Left ventricle myocardium superior (tissue), 1 donor: ENCODE measurements at places on chromosomes 4 and X. TPM values are rescaled to one million over a fixed set of nuclear protein-coding genes. Genes with fewer than 3 reads are reported as not detected.

Gene ABCD1
- 16.5 TPM for total RNA-seq

GRCh38 chrX:44585866-44586265, 43.2 kb upstream of the FUNDC1 start:
- no peak for DNase-seq

DNA sequence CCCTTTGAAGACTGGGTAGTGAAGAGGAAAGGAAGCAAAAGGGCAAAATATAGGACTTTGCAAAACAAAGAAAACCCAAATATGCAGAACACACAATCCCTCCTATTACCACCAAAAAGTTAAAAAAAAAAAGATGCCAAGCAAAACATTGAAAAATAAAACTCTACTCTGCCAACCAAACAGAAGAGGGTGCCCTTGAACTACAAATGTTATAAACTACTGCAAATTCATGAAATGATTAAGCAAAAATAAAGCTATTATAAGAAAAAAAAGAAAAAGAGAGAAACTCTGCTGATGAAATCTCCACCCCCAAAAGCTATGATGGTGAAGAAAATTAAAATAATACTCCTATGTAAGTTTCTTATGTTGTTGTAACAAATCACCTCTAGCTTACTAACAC, 168.5 kb upstream of the STK26 start:
- DNase-seq, result no peak

Gene MAGEA2
- not detected for total RNA-seq

Gene NBDY
- 22.1 TPM for total RNA-seq

- DNase-seq, result no peak
These were observed 287.7 kb downstream of the BMPR1B start for GRCh38 chr4:95045429-95045828.

DNA sequence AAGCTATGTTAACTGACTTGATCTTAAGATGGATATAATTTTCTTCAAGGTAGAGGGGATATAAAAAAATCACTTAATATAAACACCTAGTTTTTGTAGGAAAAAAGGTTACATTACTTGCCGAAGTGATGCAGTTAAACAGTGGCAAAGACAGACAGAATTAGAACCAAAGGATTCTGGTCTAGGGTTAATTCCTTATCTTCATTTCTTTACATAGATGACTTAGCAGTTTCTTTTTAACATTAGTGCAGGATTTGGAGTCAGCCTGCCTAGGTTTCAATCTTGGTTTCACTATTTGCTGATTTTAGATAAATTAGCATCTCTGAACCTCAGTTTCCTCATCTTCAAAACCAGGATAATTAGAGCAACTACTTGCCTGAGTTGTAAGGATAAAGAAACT, 14.3 kb downstream of the ZAR1 start:
- no peak for DNase-seq

Gene GABRA4
- 16.5 TPM for total RNA-seq

DNA sequence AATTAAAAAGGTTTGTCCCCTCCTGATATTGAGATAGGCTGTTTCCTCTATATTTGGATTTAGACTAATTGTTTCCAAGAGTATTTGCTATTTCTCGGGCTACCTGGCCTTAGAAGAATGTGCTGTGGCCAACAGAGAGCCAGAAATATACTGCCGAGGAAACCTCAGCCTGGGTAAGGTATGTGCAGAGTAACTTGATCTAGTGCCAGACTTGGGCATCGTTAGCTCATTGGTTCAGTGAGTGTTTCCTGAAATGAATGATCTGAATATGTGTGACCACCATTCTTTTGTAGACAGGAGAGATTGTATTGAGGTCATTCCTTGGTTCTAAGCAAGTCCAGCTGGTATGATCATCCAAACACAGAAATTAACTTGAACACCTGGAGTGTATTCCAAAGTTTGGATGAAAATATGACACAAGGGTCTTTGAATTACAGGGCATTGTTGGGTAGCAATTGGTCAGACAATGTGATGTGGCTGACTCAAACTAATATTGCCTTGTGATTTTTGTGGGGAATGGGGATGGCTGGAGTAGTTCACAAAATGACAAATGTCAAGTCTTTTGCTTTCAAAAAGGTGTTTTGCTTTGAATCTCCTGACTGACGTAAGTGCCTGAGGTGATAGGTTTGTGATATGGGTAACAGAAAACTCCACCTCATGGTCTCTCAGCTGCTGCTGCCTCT, 100.2 kb upstream of the CXCL13 start:
- no peak for DNase-seq

GRCh38 chrX:10615931-10616774, 4.2 kb downstream of the MID1 start:
- DNase-seq, result peak; percentile 43

Gene PPEF1
- total RNA-seq, result 0.25 TPM

DNA sequence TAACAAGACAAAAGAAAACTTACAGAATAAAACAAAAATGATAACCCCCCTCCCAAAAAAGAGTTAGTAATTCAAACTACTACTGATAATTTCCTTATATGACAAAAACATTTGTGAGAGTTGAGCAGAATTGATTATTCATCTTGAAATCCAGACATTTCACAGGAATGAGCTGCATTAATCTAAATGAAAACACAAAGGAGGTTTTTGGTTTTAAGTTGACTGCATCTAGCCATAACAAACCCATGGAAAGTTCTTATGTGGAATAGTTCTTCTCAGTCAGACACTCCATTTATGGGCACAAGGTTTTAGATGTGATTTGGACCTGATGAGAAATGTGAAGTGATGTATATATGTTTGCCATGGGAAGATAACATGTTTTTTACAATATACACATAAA, 95.4 kb downstream of the VCX2 start:
- DNase-seq, result no peak

DNA sequence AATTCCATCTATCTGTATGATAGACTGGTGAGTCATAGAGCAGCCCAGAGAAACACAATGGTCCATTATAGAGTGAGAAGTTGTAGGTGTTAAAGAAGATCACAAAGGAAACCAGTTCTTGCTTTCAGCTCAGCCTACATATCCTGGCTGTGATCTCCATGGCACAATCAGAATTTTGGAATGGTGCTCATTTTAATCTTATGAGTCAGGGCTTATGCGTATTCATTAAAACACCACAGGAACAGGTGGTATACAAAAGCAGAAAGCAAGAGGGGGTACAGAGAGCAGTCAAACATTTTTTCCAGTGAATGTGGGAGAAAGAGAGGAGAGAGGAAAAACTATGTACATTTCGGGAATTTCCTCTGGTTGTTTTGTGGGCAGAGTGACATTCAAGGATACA, 126.9 kb downstream of the MFAP3L start:
- no peak for DNase-seq

Gene UGT2B17
- total RNA-seq, result not detected

Gene DNAAF6
- total RNA-seq, result not detected

GRCh38 chrX:123060986-123061385, 123.1 kb upstream of the GRIA3 start:
- no peak for DNase-seq

- DNase-seq, result no peak
These were observed 122.5 kb upstream of the TEX13D start for GRCh38 chrX:124209792-124210576.

GRCh38 chr4:19776021-19776459, 475.7 kb upstream of the SLIT2 start:
- no peak for DNase-seq

- DNase-seq, result no peak
These were observed 2.4 kb downstream of the TMEM131L start for GRCh38 chr4:153468587-153468986.

GRCh38 chrX:132277953-132278614, 58.8 kb upstream of the RAP2C start:
- no peak for DNase-seq

DNA sequence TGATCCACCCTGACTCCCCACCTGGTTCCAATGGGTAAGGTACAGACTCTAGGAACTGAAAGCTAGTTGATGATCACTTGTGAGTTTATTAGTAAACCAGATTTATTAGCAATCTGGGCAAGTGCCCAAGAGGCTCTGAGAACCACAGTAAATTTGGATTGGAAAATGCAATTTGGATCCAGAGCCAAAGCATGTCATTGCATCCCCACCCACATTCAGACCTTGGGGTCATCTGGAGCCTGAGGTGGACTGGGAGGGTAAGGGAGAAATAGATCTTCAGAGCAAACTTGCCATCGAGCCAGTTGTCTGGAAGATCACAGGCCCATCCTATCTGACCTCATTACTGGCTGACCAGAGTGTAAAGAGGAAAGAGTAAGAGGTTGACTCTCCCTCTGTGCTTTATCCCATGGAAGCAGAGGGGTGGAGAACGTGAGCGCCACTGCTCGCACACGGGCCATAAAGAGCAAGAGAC, 78.7 kb upstream of the RASGEF1B start:
- DNase-seq, result peak; percentile 31

Gene SERTM2
- total RNA-seq, result not detected

Gene PABPC5
- 0.72 TPM for total RNA-seq
